Substantia nigra (tissue), 51 donors: ENCODE measurements at places on chromosomes 6 and 20.

DNA sequence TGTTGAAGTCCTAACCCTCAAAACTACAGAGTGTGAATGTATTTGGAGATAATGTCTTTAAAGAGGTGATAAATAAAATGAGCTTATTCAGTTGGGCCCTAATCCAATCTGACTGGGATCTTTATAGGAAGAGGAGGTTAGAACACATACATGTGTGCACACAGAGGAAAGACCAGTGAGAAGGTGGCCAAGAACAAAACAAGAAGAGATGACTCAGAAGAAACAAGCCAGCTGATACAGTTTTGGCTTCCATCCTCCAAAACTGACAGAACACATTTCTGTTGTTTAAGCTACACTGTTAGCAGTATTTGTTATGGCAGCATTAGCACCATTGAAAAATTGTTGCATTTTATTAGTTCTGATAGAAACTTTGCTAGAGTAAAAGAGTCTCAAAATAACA, 609.3 kb upstream of the IMPG1 start:
- no peak for DNase-seq

DNA sequence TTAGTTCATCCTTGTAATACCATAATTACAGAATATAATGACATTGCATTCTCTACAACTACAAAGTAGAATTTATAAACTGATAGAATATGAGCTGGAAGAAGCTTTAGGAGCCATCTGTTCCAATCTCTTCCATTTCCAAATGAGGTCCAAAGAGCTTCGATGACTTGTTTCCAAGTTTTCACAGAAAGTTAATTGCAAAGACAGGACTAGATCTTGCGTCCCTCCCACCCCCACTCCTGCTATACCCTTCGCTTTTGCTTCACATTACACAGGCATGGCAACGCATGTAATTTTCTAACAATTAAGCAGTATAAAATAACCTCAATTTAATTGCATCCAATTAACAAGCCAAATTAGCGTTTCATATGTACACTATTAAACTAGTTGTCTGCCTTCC, 7.0 kb downstream of the HIVEP2 start:
- no peak for DNase-seq

GRCh38 chr6:7797386-7797785, 71.5 kb downstream of the BMP6 start:
- DNase-seq, result no peak

- no peak for DNase-seq
Measured at GRCh38 chr6:119390247-119390793, 40.8 kb upstream of the MAN1A1 start.

DNA sequence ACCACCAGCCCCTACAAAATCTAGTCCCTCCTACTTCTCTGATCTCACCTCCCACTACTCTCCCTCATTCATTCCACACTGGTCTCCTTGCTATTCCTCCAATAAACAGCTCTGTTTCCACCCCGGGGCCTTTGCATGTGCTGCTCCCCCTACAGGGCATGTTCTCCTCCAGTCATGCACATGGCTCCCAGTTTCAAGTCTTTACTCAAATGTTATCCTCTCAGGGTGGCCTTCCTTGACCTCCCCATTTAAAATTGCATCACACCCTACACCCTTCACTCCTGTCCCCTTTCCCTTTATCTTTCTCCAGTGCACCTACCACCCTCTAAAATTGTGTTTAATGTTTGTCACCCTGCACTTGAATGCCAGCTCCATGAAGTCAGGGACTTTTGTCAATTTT, 174.5 kb downstream of the MRPL14 start:
- DNase-seq, result no peak

- DNase-seq, result no peak
Measured at GRCh38 chr6:133198725-133199124, 42.4 kb upstream of the EYA4 start.

DNA sequence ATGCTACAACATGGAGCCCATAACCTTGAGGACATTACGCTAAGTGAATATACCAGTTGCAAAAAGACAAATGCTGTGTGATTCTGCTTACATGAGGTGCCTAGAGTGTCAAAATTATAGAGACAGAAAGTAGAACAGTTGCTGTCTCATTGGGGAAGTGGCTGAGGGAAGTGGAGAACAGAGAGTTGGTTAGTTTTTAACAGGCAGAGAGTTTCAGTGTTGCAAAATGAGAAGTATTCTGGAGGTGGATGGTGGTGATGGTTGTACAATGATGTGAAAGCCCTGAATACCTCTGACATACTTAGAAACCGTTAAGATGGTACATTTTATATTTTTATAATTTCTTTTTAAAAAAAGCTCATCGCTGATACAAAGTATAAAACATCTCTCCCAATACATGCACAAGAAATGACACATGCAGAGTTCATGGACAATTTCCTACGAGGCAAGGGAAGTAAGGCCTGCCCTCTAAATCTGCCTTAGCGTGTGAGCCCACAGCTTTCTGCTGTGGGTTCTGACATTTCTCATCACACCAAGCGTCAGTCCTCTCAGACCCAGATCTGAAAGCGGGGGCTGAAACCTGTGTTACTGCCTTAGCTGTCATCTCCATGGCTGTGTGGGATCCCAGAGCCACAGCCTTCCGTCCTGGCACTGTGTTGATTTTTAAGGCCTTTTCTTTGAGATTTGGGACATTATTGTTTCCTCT, 126.0 kb downstream of the RNASET2 start:
- no peak for DNase-seq

- no peak for DNase-seq
Measured at GRCh38 chr6:79028641-79029314, 49.3 kb downstream of the PHIP start.

DNA sequence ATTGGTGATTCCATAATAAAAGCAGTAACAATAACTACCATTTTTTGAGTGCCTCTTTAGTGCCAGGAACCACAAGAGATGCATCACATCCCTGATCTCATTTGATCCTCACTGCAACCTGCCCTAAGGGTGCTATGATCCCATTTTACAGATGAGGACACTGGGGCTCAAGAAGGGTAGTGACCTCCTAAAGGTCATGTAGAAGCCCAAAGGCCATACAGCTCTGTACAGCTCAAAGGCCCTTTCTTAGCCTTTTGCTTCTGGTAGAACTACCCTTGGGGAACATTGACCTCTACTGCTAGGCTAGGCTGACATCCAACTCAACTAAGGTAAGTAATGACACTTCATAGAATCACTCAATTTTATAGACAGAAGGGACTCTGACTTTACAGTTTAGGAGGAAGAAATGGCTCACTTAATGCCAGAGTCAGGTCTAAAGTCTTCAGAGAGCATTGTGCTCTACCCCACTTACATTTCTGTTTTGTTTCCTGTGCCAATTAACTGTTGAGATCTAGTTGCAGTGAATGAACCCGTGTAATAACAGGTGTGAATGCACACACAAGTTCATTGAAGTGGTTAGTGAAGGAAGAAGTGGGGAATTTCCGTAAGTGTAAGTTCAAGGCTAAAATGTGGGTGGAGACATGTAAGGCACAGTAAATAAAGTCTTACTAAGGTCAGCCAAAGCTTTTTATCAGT, 10.7 kb downstream of the SLC9A8 start:
- DNase-seq, result no peak

- no peak for DNase-seq
Measured at GRCh38 chr6:106318061-106318460, 7.5 kb downstream of the ATG5 start.

- no peak for DNase-seq
Measured at GRCh38 chr20:7765221-7765620, 175.0 kb downstream of the HAO1 start.

- DNase-seq, result no peak
Measured at GRCh38 chr6:121653624-121654008, 218.2 kb downstream of the GJA1 start.

DNA sequence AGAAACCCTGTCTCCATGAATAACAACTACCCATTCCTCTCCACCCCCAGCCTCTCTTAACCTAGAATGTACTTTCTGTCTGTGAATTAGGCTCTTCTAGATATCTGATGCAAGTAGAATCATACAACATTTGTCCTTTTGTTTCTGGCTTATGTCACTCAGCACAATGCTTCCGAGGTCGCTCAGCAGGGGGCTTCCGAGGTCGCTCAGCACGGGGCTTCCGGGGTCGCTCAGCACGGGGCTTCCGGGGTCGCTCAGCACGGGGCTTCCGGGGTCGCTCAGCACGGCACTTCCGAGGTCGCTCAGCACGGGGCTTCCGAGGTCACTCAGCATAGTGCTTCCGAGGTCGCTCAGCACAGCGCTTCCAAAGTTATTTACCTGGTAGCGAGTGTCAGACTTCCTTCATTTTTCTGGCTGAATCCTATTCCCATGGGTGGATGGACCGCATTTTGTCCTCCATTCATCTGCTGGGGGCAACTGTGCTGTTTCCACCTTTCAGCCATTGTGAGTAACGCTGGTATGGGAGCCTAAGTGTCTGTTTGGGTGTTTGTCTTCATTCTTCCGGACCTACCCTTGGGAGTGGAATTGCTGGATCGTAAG, 31.0 kb upstream of the BHLHE23 start:
- DNase-seq, result no peak

DNA sequence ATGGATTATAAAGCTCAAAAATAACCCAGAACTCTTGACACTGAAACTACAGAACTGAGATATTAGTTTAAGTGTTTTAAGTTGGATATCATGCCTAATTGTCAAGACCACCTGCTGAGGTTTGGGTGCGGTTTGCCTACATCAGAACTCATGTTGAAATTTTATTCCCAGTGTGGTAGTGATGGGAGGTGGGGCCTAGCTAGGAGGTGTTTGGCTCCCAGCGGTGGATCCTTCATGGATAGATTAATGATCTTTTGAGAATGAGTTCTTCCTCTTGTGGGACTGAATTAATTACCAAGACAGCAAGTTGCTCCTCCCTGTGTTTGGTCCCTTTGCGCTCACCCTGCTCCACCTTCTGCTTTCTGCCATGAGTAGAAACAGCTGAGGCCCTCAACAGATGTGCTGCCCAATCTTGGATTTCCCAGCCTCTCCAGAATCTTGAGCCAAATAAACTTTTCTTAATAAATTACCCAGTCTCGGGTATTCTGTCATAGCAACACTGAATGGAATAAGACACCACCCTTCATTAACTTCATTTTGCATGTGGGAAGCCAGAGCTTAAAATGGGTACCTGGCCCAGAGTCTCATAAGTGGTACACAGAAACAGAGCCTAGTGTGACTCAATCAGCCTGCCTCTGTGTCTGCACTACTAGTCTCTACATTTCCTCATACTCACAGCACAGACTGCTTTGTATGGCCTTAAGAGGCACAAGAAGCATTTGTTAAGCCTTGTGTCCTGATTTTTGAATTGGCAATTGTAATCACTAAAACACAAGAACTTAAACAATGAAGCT, 158.4 kb downstream of the IBTK start:
- no peak for DNase-seq

GRCh38 chr6:108068618-108069017, 5.9 kb downstream of the OSTM1 start:
- DNase-seq, result no peak

- no peak for DNase-seq
Measured at GRCh38 chr20:42093041-42093440, 474.9 kb upstream of the CHD6 start.

DNA sequence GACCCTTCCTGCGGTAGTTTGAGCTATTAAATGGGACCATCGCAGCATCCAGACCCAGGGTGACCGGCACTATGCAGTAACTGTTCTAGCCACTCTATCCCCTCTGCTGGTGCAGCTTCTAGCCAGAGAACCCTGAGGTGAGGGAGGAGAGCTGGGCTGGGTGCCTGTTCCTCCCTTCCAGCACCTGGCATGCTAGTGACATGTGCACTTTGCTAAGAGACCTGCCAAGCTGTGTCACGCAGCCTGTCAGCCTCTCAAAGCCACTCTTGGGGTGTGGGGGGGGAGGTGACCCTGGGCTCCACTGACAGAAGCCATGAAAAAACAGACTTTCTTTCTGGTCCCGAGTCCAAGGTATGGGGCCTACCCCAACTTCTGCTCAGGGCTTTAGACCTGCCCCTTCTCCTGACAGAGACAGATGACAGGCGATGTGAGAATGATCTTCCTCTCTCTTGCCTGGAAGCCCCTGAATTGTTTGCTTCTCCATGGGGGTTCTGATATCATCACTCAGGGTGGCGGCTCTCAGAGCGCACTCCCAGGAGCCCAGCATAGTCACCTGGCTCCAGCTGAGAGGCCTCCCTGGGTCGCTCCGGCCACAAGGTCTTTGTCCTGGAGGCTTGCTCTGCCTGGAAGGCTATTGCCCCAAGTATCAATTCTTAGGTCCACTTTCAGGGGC, 47.2 kb upstream of the MLN start:
- no peak for DNase-seq

DNA sequence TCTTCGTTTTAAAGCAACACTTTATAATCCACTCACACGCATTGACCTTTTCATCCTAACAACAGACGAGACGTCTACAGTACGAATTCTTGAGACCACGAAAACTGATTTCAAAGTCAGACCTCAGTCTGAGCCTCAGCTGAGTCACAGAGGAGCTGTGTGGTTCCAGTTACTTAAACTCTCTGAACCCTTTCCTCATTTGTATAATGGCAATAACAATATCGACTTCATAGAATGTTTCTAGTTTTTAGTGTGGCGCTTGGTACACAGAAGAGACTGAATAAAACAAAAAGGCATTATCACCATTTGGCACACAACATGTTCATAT, 236.9 kb downstream of the ATXN1 start:
- no peak for DNase-seq

DNA sequence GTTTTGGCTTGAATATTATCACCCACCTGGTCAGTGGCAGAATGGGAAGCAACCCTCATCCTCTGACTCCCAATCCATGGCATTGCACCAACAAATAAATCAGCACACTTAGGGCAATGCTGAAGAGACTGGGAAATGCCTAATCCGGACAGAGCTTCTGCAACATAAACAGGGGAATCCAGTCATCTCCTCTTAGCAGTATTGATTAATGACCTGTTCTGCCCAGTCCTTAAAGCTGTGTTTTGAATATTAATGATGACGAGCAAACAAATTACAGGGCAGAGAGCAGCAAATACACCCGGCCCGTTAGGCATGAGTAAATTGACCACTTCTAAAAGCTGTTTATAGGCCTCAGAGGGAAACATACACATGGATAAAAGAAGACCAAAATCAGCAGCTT, 77.0 kb upstream of the B3GAT2 start:
- DNase-seq, result no peak

DNA sequence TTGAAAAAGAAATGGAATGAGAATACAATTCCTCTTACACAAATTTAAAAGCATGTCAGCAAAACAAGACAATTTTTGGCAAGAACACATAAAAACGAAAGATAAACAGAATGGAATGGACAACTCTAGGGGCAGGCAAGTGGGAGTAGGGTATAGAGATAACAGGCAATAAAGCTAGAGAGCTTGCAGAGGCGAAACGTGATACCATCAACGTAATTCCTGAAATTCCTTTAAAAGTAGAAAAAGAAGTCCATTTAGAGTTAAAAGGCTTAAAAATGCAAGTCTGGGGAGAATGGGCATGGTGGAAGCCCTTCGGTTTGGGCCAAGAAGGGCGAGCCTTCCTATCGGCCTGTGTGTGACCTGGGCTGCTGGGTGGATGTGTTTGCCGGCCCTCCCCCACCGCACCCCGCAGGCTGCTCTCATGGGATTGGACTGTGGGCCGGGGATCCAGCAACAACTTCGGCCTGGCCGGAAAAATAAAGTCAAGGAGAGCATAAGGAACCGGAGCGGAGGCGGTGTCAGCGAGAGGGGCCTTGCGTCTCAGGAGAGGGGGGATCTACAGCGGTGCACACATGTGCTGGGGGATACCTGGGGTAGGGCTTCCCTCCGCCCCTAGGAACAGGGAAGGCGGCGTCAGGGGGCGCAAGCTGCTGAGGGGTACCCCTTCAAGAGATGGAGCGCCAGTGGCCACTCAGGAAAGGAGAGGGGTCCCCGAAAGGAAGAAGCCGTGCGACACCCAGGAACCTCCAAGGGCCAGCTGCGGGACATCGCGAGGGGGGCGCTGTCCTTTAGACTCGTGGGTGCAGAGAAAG, 4.1 kb downstream of the TMEM239 start:
- no peak for DNase-seq
